ENCODE measurements at places on chromosomes 16 and 17.

GRCh38 chr17:74610108-74610507, 13.4 kb downstream of the CD300E start:
- no peak for DNase-seq

DNA sequence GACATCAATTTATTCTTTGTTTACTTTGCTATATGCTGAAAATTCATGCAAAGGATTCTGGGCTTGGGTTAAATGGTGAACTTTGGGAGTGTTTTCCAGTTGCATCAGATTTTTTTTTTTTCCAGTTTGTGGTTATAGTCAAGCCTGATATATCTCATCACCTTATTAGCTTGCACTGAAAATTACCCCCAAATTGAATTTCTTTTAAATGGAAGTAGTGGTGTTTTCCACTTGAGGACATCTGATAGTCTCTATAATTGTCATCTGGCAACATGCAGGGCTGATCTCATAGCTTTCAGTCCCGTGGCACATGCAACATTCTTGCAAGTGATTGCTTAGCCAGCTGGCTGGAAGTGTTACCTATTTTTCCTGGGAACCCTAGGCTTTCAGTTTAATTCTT, 4.7 kb upstream of the KRTAP3-1 start:
- DNase-seq = peak; percentile 36

DNA sequence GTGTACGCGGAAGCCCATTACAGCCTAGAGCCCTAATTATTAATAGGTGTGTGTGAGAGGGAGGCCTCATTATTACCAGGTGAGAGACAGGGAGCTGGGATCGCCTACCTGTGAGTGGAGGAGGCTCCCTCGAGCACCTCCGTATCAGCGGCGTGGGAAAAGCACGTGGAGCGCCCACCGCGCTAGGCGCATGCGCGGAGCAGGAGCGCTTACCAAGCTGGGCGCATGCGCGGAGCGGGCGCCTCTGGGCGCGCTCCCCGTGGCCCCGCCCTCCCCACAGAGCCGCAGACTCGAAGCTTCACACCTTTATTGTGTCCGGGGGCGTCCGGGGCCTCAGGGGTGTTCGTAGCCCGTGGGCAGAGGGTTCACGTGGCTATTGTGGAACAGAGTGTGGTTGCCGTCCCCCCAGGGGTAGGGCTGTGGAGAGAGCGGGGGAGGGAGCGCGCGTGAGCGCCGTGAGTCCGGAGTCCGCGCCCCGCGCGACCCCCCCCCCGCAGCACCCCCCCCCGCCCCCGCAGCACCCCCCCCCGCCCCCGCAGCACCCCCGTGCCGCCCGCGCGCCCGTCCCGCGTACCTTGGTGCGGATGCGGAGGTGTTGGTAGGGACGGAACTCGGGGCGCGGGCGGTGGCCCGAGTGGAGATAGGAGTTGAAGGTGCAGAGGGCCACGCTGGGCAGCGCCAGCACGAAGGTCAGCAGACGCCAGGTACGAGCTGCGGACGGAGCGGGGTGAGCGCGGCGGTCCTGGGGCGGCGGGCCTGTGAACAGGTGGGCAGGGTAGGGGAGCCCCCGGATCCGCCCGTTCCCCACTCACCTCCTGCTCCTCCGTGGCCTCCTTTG, 500 bp downstream of the COX6A2 start:
- DNase-seq = no peak

GRCh38 chr17:50719924-50720794, 756 bp downstream of the LUC7L3 start:
- DNase-seq = no peak

DNA sequence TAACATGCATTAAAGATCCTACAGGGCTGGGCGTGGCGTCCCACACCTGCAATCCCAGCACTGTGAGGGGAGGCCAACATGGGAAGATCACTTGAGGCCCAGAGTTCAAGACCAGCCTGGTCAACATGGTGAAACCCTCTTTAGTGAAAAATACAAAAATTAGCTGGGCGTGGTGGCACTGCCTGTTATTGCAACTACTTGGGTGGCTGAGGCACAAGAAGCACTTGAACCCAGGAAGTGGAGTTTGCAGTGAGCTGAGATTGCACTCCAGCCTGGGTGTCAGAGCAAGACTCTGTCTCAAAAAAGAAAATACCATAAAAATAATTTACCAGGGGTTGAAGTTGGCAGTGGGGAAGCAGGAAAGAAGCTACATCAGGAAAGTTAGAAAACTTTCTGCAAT, 12.9 kb downstream of the TXNDC11 start:
- DNase-seq = no peak

DNA sequence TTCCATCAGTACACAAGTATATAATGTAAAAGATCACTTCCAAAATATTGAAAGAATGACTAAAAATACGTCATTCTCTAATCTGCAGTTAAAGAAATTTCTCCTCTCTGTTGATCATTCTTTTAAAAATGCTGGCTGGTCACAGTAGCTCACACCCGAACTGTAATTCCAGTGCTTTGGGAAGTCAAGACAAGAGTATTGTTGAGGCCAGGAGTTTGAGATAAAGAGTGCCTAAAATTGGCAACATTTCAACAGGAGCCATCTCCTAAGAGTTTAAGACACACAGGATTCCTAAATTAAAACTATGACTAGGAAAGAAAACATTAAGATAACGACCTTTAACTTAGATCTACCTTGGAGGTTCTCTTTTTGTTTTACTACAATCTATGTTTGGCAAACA, 4.5 kb upstream of the USP32 start:
- no peak for DNase-seq

Data from fibroblast of skin of left biceps (primary cell).